ENCODE measurements at places on chromosomes 1 and 21.

DNA sequence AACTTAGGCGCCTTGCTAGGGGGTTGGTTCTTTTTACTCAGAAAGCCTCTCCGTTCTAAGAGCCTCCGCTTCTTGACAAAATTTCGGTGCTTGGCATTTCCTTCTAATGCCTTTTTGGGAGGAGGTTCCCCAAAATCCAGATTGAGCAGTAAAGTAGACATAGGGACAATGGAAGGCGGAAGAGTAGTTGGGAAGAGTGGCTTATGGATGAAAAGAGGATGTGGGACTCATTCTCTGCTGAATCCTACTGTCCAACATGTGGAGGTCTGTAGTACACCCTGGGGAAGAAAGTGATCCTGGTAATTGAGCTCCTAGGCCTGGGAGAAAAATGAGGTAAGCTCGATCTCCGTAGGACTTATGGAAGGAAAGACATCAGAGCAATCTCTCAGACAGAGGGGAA, 777 bp upstream of the METTL25B start:
- DNase-seq, result no peak

DNA sequence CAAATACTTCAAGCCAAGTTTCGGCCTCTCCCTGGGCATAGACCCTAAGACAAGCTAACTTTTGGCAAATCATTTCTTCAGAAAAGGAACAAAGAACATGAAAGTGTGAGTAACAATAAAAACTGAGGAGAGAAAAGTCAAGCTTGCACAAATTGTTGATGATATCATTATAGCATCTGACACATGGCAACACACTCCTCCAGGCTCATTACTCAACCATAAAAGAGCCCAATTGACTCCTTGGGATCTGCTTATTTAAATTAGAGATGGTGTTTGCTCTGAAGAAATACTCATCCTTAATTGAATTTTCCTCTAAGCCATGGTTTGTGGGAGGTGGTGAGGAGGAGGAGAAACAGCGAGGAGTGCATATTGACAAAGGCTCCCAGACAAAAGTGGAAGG, 54.5 kb downstream of the TNFSF4 start:
- DNase-seq, result no peak

GRCh38 chr1:1626207-1627141, 5.5 kb upstream of the MMP23B start:
- no peak for DNase-seq

- no peak for DNase-seq
Observed at GRCh38 chr1:119974013-119974412, 77.7 kb upstream of the ADAM30 start.

DNA sequence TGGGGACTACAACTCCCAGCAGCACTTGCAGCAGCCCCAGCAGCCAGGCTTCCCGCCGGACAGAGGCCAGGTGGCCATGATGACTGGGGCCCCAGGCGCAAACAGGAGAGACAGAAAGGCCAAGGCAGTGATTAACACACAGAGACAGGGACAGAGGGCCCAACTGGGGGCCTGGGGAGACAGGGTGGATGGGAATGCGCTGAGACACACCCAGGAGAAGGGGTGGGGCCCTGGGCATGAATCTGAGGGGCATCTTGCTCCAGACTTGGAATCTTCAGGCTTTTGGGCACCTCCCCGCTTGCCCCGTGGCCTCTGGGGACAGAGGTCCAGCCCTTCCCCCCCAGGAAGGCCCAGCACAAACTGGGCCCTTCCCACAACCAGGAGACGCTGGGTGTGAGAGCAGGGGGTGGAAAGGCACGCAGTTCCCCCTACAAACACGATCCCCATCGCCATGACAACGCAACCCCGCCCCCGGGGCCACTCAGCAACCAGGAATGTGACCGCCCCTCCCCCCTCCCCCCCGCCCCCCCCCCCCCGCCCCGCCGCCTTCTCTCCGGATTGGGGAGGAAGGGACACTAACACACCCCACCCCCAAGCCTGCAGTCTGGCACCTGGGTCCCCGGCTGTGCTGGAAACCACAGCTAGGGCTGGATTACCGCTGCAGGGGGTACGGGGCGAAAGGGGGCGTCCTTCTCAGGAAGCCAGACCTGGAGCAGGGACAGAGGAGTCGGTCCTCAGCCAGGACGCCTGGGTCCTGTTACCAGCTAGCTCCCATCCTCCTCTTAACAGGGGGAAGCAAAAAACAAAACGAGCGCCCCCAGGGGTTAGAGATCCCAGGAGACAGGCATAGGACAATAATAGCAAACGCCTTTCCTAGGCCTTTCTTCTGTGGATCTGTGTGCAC, 4.5 kb downstream of the HDGF start:
- DNase-seq, result no peak

GRCh38 chr1:70376196-70376595, 21.7 kb upstream of the ANKRD13C start:
- no peak for DNase-seq

DNA sequence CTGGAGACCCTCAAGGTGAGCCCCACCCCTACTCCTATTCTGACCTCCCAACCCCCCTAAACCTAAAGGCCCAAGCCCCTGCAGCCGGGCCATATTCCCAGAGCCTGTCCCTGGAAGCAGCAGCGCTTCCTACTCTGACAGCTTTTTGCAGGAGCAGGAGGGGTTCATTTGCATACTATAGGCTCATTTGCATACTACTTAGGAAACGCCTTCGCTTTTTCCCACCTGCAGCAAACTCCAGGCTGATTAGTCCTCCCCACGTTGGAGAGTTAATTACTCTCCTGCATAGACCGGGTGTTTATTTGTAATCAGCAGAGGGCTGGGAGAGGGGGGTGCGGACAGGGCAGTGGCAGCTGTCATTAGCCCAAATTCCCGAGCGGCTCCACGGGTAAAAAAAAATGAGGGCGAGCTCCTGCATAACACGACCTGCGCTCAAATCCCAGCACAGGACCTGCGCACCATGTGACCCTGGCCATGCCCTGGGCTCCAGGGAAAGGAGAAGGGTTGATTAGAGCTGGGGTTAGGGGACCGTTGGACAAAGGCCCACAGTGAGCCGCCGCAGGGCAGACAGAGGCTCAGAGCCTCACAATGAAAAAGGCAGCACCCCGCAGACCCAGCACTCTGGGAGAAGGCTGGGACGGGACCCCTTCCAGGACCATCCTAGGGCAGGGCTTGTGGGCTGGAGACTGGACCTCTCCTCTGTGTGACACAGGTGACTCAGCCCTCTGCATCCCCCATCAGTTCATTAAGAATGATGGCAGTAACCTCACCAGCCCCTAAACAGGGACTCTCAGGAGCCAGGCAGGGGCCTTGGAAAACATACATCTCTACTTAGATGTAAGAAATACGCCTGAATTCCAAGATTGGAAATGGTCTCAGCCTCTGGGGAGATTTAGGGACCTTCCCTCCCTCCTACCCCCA, 9.9 kb upstream of the C1QA start:
- no peak for DNase-seq

DNA sequence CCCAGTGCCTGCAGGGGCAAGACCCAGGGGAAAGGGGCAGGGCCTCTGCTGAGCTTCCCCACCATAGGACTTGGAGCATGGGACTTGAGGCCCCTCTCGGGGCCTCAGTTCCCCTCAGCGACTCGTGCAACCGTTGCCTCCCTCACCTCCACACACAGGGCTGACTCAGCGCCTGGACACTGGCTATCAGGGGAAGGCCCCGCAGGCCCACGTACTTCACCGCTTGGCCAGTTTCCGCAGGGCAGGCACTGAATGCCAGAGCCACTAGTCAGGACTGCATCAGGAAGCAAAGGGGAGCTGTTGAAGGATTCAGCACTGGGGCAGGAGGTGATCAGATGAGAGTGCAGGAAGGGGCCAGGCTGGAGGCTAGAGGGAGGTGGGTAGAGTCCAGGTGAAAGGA, 15.5 kb upstream of the FAM131C start:
- DNase-seq, result no peak

GRCh38 chr1:116374353-116375147, 1.5 kb downstream of the ATP1A1 start:
- DNase-seq, result no peak

GRCh38 chr21:16323596-16323995, 593.8 kb downstream of the USP25 start:
- peak; percentile 12 for DNase-seq

DNA sequence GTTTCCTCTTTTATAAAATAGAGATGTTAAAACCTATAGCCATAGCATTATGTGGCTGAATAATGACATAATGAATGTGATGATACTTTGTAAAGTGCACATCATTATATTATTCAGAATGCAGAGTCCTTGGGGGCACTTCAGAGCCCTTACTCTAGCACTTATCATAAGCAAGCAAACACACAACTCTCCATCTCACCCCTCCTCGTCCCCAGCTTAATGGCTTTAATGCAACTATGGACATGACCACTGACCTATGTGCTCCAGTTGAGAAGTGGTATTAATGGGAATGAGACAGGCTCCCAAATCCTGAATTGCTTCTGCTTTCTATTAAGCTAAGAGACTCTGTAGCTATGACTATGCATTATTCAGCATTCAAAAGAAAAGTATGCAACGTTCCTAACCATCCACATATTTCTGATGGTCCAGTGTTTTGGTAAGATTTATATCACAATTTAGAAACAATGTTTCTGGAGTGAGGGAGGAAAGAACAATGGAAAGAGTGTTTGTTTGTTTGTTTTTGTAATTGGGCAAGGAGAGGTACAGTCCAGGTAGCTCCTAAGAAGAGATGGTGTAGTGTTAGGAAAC, 194.0 kb upstream of the PLXNA2 start:
- no peak for DNase-seq

DNA sequence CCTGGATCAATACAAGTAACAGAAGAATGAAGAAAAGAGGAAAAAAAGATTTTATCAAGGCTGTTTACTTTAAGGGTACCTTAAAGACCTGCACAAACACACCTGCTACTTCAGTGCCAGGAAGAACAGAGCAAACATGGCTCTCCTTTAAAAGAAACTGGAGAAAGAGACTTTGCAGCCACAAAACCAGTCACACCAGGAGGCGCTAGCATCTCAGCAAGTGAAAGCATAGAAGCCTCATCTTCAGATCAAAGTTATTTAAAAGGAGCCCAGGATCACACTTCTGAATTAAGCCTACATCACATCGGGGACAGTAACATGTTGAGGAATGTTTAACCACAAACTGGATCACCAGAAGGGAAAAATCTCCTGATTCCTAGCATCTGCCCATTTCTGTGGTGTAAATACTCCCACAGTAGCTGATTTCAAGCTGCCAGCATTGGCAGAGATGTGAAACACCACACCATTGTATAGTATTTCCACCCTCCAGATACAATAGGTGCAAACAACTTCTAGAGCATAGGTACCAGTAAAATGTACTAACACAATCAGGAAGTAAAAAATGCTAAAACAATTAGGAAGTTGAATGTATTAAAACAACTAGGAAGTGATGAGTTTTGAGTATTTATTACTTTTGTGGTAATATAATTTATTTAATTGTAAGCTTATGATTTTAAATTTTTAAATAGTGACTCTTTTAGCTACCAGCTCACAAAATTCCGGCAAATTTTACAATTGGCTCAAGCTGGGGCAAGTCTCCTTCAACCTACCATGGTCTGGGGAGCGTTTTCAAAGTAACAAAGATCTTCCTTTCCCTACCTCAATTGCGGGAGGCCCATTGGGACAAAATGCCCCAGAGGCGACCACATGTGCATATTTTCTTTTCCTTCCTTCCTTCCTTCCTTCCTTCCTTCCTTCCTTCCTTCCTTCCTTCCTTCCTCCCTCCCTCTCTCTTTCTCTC, 105.3 kb upstream of the CLDN14 start:
- DNase-seq, result no peak

- DNase-seq, result no peak
Observed at GRCh38 chr1:110824192-110824591, 48.8 kb upstream of the CD53 start.
